ENCODE measurements at places on chromosomes 13 and 19. TPM values are rescaled to one million over a fixed set of nuclear protein-coding genes. Genes with fewer than 3 reads are reported as not detected.

DNA sequence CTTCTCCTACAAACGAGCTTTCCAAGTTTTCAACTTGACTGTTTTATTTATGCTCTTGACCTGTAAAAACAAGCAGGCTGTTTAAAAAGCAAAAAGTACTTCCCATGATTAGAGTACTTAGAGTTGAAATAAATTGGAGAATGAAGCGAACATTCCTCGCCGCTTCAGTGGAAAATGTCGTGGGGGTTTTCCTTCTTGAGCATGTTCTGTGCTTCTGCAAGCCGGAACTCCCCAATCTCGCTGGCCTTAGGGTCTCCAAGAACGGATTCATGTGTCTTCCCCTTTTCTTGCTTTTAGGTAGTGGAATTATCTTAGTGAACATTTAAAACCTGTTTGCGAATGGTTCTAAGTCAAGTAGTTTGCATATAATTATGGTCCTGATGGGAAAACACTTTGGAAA, 103.6 kb upstream of the ZNF536 start:
- no peak for DNase-seq

GRCh38 chr13:30235216-30235615, 72.1 kb downstream of the KATNAL1 start:
- no peak for DNase-seq

The ZNF723 gene
- not detected for total RNA-seq

DNA sequence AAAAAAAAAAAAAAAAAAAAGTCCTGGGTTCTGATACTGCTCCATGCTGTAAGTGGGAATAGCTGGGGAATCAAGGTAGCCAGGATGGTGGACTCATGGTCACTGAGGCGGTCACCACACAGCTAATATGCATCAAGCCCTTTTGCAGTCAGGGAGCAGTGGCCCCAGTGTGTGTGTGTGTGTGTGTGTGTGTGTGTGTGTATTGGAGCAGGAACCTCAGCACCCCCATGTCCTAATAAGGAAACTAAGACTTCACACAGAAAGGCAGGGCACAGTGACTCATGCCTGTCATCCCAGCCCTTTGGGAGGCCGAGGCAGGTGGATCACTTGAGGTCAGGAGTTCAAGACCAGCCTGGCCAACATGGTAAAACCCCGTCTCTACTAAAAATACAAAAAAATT, 12.0 kb downstream of the B3GNT3 start:
- DNase-seq, result no peak

The GAS6 gene
- total RNA-seq, result 7.7 TPM

The KIR3DL1 gene
- not detected for total RNA-seq

GRCh38 chr13:95579303-95579702, 26.8 kb downstream of the CLDN10 start:
- no peak for DNase-seq

- DNase-seq, result no peak
Measured at GRCh38 chr13:30829145-30829832, 76.8 kb upstream of the MEDAG start.

The FCAR gene
- not detected for total RNA-seq

The MTMR6 gene
- total RNA-seq, result 14.5 TPM

GRCh38 chr13:21849323-21849722, 178.4 kb downstream of the FGF9 start:
- no peak for DNase-seq

GRCh38 chr19:5645409-5645808, 22.5 kb downstream of the SAFB start:
- no peak for DNase-seq

DNA sequence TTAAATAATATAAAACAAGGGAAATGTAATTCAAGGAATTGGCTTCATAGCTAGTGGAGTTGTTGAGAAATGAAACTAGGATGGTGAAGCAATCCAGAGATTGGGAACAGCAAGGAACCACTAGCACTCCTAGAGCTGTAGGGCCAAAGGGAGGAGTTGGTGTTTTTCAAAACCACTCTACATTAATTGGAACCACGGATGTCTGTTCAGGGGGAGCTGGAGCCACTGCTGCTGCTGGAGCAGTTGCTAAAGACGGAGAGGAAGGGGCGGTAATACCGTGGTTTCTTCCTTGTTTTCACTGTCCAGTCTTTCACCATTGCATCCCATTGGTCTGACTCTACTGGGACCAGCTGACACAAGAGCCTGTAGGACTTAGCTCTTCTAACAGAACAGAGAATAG, 8.5 kb downstream of the DNAJC15 start:
- no peak for DNase-seq

All from neural crest cell (in vitro differentiated cells).